ENCODE measurements at places on chromosomes 1 and 21. TPM values are rescaled to one million over a fixed set of nuclear protein-coding genes. Genes with fewer than 3 reads are reported as not detected.

Gene OR6N2
- not detected for total RNA-seq

Gene FAM177B
- total RNA-seq: not detected

Gene LRRC53
- total RNA-seq: not detected

Gene SLC9C2
- not detected for total RNA-seq

Gene NR0B2
- not detected for total RNA-seq

Gene COL8A2
- 10.8 TPM for total RNA-seq

Gene OR2L5
- not detected for total RNA-seq

DNA sequence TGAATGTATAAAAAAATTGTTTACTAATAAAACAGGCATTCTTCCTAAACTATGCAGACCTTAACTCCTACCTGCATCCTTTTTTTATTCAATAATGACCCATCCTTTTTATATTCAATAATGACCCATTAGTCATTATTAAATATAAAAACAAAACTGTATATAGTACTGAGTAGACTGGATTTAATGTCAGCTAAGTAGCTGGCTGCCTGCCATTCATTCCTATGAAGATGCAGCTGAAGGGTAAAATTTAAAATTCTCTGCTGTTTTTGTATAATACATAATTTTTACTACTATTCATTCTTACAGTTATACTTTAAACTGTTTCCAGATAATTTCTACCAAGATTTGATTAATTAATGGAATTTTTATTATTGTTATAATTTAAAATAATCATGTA, 79.3 kb downstream of the DENND1B start:
- peak; percentile 13 for DNase-seq

DNA sequence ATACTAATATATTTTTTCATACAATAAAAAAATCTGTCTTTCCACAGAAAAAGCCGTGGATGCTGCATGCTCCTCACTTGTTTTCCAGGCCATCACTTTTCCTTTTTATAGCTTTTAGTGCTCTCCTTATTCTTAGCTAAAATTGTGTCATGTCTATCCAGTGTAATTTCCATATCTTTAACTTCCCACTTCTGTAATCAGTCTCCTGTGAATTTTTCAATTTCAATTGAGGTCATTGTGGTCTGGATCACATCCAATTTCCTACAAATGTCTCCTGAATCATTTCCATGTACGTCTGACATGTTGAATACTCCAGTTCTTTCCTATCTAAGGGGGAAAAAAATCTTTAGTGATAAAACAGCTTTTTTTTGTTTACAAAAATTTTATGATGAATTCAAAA, 838.2 kb upstream of the B3GALT2 start:
- DNase-seq: peak; percentile 95

GRCh38 chr1:156881663-156882062, 11.9 kb upstream of the PEAR1 start:
- no peak for DNase-seq

- DNase-seq: no peak
Measured at GRCh38 chr1:89850844-89851415, 30.1 kb downstream of the LRRC8D start.

DNA sequence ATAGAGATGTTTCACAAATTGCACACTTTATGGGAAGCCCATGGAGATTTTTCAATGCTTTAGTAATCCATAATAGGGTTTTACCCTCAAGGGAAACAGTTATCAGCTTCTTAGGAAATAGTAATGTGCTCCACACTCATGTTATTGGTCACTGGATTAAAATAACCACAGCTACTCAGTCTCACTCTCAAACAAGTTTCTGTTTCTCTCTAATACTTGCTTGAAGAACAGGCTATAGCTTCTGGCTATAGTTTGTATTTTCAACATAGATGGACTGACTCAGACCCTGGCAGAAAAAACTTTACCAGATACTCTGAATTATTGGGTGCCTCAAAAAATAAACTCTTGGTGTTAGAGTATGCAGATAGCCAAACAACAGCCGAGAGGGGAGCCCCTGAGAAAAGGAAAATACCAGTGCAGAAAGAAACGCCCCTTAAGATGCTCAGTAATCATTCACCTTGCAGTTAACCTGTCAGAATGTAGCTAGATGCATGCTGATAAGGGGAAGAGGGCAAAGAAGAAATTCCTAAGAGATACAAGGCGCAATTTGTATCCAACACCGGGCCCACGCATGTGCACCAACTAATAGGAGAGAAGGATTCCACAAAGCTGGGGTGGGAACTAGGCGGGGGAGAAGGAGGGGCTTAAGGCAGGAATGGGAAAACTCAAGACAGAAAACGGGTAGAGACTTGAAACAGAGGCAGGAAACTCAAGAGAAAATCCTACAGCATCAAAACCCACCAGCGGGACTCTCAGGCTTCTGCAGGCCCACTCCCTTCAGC, 30.4 kb upstream of the PDE4B start:
- no peak for DNase-seq

- peak; percentile 60 for DNase-seq
Measured at GRCh38 chr21:41442481-41443186, 16.6 kb downstream of the MX1 start.

- peak; percentile 54 for DNase-seq
Measured at GRCh38 chr1:103267266-103267665, 158.9 kb upstream of the COL11A1 start.

DNA sequence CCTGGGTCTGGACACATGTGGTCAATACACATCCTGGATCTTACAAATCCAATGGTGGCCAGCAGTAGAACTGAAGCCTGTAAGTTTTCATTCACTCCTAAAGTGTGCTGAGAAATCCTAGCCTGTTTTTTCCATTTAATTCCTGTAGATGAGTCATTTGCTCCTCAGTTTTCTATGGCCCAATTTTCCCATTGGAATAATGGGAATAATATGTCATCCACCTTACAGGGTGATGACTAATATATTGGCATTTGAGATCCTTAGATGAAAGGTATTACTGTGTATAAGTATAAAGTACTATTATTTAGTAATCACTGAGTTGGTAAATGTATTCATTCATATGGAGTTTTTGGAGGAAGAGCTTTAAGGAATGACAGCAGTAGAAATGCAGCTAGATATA, 89.7 kb upstream of the ADAR start:
- peak; percentile 22 for DNase-seq

- DNase-seq: no peak
Measured at GRCh38 chr1:207313131-207313530, 8.3 kb upstream of the CD55 start.

- no peak for DNase-seq
Measured at GRCh38 chr1:24972221-24972914, 42.3 kb upstream of the RUNX3 start.

DNA sequence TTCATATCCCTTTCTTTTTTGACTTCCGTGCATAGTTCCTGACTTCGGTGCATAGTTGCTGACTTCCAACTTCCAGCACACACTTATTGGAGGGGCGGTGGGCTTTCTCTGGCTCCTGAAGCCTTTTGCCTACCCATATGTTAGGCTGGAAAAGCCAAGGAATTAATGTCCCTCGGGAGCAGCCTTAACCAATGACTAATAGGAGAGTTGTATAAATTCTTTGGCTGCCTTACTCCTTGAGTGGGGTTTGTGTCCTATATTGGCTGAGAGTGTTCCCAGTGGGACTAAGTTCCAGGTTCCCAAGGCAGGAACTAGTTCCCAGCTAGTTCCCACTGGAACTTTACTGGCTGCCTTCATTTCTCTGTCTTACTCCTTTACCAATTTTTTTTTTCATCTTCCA, 105.7 kb downstream of the ZNF326 start:
- no peak for DNase-seq

- no peak for DNase-seq
Measured at GRCh38 chr1:29284961-29285560, 48.7 kb downstream of the PTPRU start.

- no peak for DNase-seq
Measured at GRCh38 chr1:150146849-150147542, 2.7 kb upstream of the PLEKHO1 start.

- DNase-seq: no peak
Measured at GRCh38 chr1:158998037-158998780, 11.5 kb upstream of the IFI16 start.

- no peak for DNase-seq
Measured at GRCh38 chr1:205351984-205352713, 4.6 kb downstream of the KLHDC8A start.

- no peak for DNase-seq
Measured at GRCh38 chr21:19540287-19540686, 1136.7 kb upstream of the TMPRSS15 start.

DNA sequence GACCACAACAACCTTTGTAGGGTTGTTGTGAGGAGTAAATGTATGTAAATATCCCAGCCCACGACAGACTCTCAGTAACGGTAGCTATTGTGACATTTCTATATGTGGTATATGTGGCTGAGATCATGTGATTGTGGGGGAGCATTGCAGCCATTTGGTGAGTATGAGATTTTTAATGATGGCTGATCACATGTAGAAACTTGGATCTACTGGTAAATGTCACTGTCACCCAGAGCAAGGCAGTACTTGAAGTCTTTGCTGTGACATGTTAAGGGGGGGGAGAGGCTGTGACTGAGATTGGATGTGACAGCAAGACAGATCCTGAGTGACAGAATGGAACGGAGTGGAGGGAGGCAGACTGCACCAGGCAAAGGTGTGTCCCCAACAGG, 23.9 kb upstream of the MEF2D start:
- no peak for DNase-seq

DNA sequence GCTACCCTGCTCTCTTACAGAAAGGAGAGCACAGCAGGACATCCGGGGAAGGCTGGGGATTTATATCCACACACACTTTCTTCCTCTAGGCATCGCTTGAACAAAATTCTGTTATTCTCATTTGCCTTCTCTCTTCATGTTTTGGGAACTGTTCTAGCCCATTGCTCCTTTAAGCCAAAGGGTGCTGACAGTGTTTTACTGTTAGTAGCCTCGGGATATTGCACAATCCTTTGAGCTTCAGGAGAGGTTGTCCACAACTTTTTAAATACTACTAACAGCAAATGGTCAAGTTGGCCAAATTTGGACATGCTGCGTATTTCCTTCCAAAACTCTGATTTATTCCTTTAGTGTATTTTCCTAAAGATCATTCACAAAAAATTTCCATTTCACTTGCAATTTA, 579.2 kb upstream of the RGS18 start:
- DNase-seq: no peak

Measured in astrocyte (in vitro differentiated cells and primary cell).